ENCODE measurements at places on chromosomes 3 and 15. TPM values are rescaled to one million over a fixed set of nuclear protein-coding genes. Genes with fewer than 3 reads are reported as not detected.

GRCh38 chr15:57797110-57797509 is 90.6 kb downstream of the POLR2M start:
- DNase-seq, result no peak

GRCh38 chr15:75647370-75648155 is at the start of gene SNX33:
Gene SNX33 (plus strand): TSS chr15:75647912. CDS start chr15:75649103, 1,191 bp downstream.
- no peak for DNase-seq

DNA sequence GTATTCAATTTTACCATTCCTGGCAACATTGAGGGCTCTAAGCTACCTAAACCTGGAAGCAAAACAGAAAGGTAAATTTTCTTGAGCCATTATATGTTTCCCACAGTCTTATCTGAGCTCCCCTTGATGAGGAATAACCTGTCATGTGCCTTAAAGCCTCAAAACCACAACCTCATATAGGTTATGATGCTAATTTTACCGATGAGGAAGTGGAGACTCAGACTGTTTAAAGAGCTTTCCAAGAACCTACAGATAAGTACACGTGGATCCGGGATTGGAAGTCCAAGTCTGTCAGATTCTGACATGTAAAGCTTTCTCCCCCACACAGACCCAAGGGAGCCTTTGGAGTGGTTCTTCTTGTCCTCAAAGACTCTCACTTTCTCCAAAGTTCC is 140.5 kb downstream of the SEMA6D start:
- no peak for DNase-seq

ADGRG7 gene
- not detected for total RNA-seq

DNA sequence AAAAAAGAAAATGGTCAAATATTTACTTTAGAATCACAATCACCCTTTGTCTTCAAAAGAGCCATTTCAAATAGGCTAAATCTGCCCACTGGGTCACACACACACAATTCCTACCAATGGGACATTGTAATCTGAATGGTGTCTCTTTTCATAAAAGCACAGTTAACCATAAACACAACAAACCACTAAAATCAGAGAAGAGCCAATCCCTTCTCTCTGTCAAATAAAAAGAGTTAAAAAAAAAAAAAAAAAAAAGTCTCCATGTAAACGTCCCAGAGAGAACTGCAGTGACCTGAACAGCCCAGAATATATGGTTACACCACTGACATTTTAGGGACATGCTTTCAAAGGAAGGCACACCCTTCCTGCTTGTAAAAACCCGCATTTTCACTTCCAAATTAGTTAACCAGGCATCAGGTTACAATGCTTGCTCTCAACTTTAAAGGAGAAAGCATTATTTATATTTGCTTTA is 63.7 kb downstream of the PRICKLE2 start:
- no peak for DNase-seq

All from omental fat pad (tissue), 4 donors.